ENCODE measurements at places on chromosomes 3 and 15.

GRCh38 chr3:45912435-45912834, 26.1 kb downstream of the CCR9 start:
- no peak for DNase-seq

- no peak for DNase-seq
Observed at GRCh38 chr3:44984335-44984734, 8.3 kb downstream of the EXOSC7 start.

DNA sequence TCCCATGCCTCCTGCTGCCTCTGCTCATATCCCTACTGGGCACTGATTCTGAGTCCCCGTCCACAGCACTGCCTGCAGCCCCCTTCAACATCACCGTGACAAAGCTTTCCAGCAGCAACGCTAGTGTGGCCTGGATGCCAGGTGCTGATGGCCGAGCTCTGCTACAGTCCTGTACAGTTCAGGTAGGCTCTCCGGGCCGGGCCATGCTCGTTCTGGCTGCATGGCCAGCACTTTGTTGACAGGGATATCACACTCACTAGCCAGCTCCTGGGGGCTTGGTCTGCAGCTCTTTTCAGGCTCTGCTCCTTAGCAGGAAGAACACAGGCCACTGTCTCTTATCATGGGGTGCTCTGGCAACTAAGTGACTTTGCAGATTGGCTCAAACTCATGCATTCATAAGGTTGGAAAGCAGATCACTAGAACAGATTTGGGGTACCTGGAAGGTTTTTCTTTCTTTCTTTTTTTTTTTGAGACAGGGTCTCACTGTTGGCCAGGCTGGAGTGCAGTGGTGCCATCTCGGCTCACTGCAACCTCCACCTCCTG, 6.0 kb downstream of the TYRO3 start:
- no peak for DNase-seq

DNA sequence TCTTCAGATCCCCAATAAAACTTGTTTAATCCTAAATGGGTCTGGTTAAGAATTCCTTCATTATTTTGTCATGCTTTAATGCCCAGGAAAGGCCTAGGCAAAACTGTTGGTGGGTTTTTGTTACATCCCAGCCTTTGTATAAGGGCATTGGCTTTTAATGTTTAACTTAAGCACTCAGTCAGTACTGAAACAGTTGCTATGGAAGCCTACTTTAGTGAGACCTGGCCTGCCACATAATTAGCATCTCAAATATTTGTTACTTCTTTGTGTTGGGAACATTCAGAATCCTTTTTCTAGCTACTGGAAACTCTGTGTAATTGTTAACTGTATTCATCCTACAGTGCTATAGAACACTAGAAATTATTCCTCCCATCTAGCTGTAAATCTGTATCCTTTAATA, 369.6 kb upstream of the ATP10A start:
- DNase-seq, result no peak

- DNase-seq, result no peak
Observed at GRCh38 chr15:47834093-47834492, 116.8 kb downstream of the SEMA6D start.

DNA sequence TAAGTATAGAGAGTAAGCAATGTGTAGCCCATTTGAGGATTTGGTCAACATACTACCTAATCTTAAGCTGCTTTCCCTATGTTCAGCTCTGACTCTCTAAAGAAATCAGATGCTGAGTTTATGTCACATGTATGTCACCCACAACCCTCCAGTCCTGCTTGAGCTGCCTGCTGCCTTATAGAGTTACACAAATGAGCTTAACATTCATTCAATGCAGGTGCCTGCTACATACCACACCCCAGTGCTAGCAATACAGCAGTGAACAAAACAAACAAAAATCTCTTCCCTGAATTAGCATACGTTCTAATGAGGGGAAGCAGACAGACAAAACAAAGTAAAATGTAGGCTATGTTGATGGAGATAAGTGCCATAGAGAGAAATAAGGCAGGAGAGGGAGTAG, 93.0 kb downstream of the HHLA2 start:
- no peak for DNase-seq

GRCh38 chr15:64099379-64099778, 3.6 kb downstream of the SNX1 start:
- no peak for DNase-seq

DNA sequence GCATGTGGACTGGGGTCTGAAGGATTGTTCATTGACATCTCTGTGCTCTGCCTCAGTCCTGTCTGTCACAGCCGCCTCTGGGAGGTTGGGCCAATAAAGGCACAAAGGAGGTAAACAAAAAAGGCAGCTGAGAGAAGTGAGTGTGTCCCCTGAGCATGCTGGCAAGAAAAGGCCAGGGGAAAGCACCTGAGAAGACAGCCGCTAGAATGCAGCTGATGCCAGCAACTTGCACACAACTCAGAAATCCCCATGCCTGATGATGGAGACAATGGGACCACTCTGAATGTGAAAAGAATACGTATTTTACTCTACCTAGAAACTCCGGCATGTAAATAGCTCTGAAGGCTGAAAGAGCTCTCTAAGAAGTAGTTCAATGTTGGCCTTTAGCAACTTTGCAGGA, 118.7 kb downstream of the KCNH8 start:
- DNase-seq, result no peak

GRCh38 chr15:48459571-48460442, 128.6 kb downstream of the DUT start:
- DNase-seq, result peak; percentile 96

DNA sequence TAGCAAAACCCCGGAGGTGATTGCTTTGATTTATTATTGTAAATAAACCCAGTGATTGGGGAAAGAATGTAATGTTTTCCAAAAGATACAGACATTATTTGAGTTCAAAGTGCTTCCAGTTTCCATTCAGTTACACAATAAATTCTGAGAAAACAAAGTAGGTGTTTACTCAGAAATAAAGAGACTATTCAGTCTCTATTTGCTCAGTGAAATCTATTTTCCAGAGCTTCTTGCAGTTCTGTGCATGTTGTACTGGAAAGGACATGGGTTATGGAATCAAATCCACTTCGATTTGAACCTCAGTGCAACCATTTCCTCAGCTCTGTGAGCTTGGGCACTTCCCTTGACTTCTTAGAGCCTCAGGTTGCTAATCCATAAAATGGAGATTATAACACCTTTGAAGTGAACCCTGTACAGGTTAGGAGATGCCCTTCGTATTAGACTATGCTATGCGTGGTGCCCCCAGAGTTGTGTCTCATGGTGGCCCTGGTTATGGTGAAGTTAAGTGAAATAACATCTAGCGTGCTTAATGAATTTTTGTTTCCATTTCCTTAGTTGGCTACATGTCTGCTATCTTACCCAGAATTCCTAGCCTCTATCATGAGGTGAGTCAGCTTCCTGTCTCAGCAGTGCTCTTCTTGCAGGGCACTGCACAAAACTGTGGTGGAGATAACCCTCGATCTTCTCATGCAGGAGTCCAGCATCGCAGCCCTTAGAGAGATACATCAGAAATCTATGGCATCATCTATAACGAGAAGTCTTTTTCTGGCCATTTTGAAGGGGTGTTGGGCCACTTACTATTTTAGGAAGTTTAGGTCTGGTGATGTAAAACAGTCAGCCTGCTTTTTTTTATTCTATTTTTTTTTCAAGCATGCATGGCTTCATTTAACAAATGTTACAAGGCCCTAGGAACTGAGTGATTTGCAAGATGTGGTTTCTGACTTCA, 97.7 kb downstream of the RPL39L start:
- DNase-seq, result no peak

DNA sequence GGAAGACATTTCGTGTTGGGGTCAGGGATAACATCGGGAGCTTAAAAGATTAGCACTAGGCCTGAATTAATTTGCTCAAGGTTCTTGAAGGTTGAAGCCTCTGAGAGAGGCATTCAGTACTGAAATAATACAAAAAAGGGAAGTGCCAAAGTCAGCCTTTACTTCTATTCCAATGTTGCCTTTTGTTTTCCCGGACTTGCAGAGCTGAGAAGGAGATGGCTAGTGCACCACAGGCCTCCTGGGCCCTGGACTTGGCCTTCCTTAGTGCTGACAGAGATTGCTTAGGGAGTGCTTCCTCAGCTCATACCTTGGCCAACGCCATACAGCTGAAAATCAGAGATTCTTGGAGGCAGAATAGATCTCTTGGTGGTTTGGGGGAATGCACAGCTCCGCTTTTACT, 333.6 kb upstream of the TBL1XR1 start:
- DNase-seq, result no peak

DNA sequence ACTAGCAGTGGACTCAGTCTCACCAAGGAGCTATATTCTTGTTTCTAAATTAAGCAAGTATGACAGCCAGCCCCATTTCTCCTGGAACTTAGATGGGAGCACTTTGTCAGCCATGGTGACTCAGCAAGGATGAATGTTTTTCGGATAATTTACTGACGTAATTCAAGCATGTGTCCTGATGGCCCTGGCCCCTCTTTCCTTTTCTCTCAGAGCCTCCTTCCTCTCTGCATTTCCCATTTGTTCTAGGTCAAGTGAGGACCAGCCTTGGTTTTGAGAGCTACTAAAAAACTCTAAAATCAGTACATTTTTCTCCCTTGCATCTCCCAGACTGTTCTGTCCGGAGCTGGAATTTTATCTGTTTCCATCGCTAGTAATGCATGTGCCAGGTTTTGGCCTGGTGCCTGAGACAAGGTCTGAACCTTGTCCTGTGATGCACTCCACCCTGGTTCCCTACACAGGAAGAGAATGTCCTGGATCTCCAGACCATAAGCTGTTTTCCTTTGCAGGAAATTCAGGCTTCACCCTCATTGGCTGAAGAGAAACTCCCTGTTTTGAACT, 256.6 kb upstream of the ROPN1 start:
- peak; percentile 80 for DNase-seq

GRCh38 chr3:141877911-141878310, 1.5 kb downstream of the ATP1B3 start:
- DNase-seq, result peak; percentile 31

- no peak for DNase-seq
Observed at GRCh38 chr3:29137601-29138000, 143.3 kb upstream of the RBMS3 start.

GRCh38 chr3:3443482-3443881, 264.0 kb upstream of the CRBN start:
- no peak for DNase-seq

DNA sequence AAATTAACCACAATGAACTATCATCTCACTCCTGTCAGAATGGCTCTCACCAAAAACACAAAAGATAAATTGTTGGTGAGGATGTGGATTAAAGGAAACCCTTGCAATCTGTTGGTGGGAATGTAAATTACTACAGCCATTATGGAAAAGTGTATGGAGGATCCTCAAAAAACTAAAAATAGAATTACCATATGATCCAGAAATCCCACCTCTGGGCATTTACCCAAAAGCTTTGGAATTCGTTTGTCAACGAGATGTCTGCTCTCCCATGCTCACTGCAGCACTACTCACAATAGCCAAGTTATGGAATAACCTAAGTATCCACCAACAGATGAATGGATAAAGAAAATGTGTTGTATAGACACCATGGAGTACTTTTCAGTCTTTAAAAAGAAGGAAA, 21.6 kb downstream of the FSIP1 start:
- no peak for DNase-seq

GRCh38 chr3:31960793-31961431, 20.1 kb downstream of the OSBPL10 start:
- peak; percentile 45 for DNase-seq

DNA sequence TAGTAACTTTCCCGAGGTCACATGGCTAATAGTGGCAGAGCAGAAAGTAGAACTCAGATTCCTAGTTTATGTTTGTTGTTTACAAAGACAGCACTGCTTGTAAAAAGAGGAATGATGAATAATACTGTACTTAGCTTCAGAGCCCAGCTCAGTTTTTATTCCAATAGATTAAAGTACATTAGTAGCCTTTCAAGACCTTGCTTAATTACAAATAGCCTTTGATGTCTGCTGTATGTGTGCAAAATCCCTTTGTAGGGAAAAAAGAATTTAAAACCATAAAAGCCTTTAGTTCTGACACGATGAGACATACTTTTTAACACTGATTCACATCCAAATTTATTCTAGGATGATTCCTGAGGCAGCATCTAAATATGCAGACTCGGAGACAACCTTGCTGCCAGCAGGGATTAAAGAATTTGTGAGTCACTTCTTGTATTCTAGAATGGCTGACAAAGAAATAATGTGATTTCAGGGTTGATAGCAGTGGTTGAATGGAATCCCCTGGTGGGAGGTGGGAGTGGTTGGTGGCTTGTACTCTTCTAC, 324.2 kb upstream of the TGFBR2 start:
- peak; percentile 94 for DNase-seq

GRCh38 chr3:53718462-53718861, 127.8 kb downstream of the CHDH start:
- no peak for DNase-seq

DNA sequence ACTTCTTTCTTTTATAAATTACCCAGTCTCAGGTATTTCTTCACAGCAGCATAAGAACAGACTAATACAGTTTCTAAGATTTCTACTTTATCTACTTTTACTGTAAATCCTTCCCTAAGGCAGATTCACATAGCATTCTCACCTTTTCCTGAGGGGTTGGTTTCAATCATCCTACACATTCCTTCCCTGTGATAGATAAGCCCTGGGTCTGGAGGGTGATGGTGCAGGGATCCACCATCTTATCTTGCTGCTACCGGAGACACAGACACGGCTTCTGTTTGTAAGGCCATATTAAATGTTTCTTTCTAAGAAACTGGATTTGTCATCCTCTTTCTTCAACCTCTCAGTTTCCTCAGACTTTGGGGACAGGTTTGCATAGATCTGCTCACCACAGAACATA, 6.1 kb downstream of the IQCF5 start:
- DNase-seq, result no peak

DNA sequence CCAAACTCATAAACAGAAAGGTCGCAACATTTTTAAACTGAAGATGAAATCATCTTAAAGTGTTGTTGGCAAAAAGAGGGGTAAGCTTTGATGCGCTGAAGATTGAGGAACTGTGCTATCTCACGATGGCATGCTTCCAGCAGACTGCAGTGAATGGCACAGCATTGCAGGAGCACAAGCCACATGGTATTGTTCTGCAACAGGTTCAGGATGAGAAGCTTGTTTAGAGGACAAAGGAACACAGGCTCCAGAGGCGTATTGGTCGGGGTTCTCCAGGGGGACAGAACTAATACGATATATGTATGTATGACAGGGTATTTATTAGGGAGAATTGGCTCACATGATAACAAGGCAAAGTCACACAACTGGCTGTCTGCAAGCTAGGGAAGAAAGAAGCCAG, 13.8 kb upstream of the PLD1 start:
- no peak for DNase-seq

GRCh38 chr3:186002884-186003472, 65.2 kb upstream of the TRA2B start:
- DNase-seq, result peak; percentile 30

GRCh38 chr15:41336549-41336948, 3.9 kb downstream of the NUSAP1 start:
- DNase-seq, result no peak

DNA sequence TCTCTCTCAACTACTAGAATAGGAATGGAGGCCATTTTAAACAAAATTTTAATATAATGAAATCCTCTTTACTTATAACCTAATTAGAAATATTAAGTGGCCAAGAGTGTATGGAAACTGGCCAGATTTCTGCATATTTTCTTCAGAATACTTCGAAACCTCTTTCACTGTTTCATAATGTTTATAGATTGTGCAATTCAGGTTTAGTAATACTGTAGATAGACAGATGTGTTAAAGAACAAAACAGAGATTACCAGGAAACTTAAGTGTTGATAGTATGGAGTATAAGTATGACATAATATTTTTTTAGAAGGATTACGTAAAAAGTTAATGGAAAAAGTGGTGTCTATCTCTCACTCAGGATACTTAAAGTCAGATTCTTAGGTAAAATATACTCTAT, 4.7 kb downstream of the ABHD5 start:
- DNase-seq, result peak; percentile 81

- DNase-seq, result no peak
Observed at GRCh38 chr3:77303955-77304699, 264.2 kb downstream of the ROBO2 start.

GRCh38 chr3:152352554-152352953, 83.8 kb downstream of the MBNL1 start:
- DNase-seq, result peak; percentile 31
